ENCODE measurements at places on chromosomes 11 and 22.
A peak's percentile ranks its signal among the peaks of the same experiment; 100 is the strongest.

GRCh38 chr11:39817241-39817640 lies 1642.2 kb downstream of the LRRC4C start:
- DNase-seq, result peak; percentile 62

- DNase-seq, result no peak
Measured at GRCh38 chr11:43602670-43603069, 77.9 kb upstream of the HSD17B12 start.

GRCh38 chr11:92714111-92714510 lies 255.3 kb upstream of the MTNR1B start:
- DNase-seq, result peak; percentile 40

DNA sequence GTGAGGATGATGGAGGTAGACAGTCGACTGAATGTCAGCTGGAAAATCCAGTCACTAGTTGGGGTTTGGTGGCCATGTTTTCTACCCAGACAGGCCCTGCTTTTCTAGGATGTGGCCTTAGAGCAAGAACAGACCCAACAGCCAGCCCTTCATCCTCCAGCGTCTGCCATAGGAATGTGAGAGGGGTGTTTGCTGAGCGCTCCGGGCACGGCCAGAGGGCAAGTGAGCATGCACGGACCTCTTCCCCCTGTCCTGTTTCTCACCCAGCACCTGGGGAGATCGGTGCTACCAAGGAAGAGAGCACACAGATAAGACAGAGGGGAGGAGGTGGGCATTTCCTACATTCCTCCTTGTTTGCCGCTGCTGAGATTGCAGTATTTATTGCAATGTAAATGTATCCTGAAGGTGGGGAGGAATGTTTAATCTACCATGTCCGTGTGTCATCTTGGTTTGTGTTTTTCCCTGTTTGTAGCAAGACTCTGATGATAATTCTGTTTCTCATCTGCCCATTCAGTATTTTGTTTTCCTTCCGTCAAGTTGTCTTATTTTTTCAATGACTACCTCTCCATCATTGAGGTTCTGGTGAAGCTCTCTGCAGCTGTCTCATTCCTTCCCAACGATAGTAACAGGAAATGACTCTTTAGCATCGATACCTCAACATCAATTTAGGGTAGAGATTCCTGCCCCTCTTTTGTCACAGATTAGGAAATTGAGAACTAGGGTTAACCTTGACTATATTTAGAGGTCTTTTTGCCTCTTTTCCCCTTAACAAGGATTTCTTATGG lies 4.9 kb upstream of the ATF4 start:
- no peak for DNase-seq

- DNase-seq, result no peak
Measured at GRCh38 chr22:22094921-22095320, 112.3 kb upstream of the TOP3B start.
